Small intestine (tissue), 16 donors: ENCODE measurements at places on chromosomes 12 and 14. TPM values are rescaled to one million over a fixed set of nuclear protein-coding genes. Genes with fewer than 3 reads are reported as not detected.

MYF6 gene
- polyA plus RNA-seq: not detected

EID3 gene
- polyA plus RNA-seq: 0.54 TPM

CATSPERB gene
- not detected for polyA plus RNA-seq

CACNB3 gene
- 11.6 TPM for polyA plus RNA-seq

SOAT2 gene
- 77.4 TPM for polyA plus RNA-seq

CCDC88C gene
- polyA plus RNA-seq: 13.2 TPM

DNA sequence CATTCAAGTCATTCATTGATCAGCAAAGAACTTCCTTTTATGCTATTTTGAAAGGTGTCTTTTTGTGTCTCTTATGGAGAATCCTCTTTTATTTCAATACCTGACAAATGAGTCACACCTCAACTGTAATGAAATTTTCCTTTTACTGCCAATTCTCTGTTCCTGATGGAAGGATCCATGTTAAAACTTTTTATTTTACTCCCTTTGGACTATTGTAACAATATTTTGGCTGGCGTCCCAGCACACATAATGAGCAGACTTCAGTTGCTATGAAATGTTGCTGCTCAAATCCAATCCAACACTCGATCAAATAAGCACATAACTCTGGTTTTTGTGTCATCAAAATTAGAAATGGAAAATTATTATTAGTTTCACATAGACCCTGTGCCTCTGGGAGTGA, 21.9 kb upstream of the SLC15A5 start:
- no peak for DNase-seq

- DNase-seq: no peak
Observed at GRCh38 chr12:123085730-123086487, 65.0 kb downstream of the PITPNM2 start.

DNA sequence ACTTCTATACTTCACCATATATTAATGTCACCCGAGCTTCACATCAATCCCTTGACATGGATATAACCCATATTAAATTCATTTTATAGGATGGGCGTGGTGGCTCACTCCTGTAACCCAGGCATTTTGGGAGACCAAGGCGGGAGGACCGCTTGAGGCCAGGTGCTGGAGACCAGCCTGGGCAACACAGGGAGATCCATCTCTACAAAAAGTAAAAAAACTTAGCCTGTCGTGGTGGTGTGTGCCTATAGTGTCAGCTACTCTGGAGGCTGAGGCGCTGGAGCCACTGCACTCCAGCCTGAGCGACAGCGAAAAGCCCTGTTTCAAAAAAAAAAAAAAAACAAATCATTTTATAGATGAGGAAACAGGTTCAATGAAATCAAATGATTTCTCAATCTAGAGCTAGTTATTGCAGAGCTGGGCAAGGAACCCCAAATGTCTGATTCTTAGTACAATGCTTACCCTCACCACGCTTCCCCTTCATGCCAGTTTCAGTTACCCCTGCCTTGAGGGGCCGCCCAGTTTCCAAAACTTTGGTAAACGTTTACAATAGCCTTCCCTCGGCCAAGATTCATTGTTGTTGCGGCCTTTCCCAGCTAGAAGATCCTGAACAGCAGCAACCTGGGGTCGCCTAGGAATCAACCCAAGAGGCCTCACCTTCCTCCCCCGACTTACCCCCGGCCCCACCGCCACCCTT, 751 bp downstream of the PSMB5 start:
- DNase-seq: no peak

- no peak for DNase-seq
Observed at GRCh38 chr12:54442099-54442498, 23.0 kb upstream of the ITGA5 start.

GRCh38 chr12:94839347-94839746, 164.2 kb downstream of the NDUFA12 start:
- DNase-seq: no peak

GRCh38 chr12:130242506-130242905, 80.2 kb downstream of the FZD10 start:
- no peak for DNase-seq
